Left ventricle myocardium inferior (tissue), 1 donor: ENCODE measurements at places on chromosomes 1 and 21.

DNA sequence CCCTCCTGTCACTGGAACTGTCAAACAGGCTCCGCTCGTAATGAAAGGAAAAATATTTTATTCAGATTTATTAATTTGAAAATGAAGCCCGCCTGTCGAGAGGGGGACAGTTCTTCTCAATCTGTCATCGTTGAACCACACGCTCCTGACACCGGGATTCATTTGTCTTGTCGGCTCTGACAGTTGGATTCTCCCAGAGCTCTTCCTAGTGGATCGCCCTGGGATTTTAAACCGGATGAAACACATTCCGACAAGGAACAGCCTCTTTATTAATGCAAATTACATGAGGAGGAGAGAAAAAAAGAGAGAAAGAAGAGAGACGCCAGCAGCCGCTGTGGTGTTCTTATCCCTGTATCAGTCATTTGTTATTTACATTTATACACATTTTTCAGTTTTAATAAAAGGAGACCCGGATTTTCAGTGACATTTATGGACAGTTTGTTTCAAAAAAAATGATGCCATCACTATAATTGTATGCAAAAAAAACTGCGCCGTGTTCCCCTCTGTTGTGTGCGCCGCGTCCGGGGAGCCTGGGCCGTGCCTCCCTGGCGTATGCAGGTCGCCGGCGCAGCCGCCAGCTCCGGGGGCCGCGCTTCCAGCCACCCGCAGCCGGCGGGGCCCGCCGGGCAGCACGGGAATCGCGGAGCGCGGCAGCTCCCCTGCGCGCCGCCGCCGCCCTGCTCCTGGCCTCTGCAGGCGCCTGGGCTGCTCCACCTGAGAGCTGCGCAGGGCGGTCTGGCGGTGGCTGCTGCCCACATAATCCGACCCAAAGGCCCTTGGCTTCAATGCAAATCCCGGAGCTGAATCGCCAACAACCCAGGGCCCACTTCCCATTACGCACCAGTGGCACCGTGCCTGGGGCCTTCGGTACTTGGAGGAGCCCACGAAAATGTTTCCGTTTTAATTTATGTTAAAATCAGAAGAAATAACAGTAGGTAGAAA is 237.9 kb upstream of the PBX1 start:
- DNase-seq, result peak; percentile 25

DNA sequence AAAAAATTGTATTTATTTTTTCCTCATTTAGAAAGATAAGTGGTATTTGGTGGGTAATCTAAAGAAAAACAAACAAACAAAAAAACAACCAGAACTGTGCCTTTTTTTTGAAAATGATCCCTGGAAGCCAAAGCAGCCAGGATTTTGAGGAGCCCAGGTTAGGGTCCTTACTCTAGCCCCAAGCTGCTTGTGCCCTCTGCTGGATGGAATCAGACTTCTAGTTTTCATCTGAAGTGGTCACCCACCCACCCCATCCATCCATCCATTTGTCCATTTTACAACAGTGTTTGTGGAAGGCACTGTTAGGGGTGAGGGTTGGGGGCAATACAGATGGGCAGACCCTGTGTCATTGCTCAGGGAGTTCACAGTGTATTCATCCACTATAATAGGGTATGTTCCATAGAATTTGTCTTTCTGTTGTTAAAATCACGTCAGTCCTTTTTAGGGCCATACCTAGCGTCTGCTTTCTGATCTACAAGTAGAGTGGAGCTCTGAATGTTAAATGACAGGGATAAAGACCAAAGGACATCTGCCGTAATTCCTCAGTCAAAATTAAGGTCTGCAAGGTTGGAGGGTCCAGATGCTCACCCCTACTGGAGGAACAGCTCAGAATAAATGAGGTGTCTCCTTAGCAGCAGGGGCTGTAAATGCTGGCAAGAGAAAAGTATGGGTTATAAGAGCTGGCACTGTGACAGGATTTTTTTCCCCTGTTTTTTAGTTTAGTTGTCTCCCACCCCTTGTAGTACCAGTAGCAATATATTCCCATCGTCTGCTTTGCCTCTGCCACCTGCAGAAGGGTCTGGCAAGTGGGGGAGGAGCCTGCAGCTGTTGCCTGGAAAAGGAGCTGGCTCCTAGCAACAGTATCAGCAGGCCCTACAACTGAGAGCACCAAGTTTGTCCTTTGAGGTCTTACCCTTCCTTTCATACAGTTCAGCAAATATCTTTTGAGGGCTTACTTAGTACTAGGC is 3.2 kb downstream of the LRRC42 start:
- DNase-seq, result no peak

GRCh38 chr1:29136391-29136915 is 12.8 kb upstream of the TMEM200B start:
- DNase-seq, result no peak

- DNase-seq, result no peak
These were observed 323.3 kb downstream of the PAPPA2 start for GRCh38 chr1:176786274-176786673.

DNA sequence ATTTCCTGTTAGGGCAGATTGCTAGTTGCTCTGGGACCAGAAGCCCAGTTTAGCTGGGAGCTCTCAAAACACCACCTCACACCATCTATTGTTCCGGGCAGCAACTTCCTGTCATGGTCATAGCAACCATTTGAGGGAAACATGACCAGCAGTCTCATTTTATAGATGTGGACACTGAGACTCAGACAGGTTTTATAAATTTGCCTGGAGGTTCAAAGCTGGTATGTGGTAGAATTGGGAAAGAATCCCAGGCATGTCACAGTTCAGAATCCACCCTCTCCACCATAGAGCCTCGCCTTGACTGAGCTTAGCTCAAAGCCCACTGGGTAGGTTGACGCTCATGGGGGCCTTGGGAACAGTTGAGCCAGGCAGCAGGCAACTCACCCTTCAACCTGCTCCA is 14.0 kb upstream of the TRIM67 start:
- no peak for DNase-seq

GRCh38 chr1:98931128-98931835 is 73.4 kb downstream of the PLPPR5 start:
- no peak for DNase-seq

DNA sequence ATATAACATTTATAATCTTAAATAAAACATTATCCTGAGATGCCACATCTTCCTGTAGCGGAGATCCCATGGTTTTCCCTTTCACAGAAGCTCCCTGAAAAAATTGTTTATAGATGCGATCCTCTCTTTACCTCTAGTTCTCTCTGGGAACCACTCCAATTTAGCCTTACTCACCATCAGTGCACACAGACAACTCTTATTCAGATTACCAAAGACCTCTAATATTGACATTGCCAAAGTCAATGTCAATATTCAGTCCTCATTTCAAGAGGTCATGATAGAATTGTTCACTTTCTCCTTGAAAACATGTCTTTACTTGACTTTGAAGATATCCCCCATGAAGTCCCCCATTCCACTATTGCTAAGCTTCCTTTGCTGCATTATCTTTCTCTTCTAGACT is 248.8 kb downstream of the CTH start:
- no peak for DNase-seq

- DNase-seq, result no peak
These were observed 207.5 kb downstream of the MATN1 start for GRCh38 chr1:30515755-30516484.

GRCh38 chr21:36229181-36229580 is 72.6 kb downstream of the DOP1B start:
- DNase-seq, result no peak

GRCh38 chr1:20265250-20265649 is 25.4 kb upstream of the VWA5B1 start:
- peak; percentile 44 for DNase-seq

- DNase-seq, result no peak
These were observed at the start of gene C1orf167 for GRCh38 chr1:11761988-11762406. TSS of gene C1orf167 (plus strand) at chr1:11762193. CDS start at chr1:11764401, 2,208 bp downstream.

- no peak for DNase-seq
These were observed 7.8 kb upstream of the P3R3URF start for GRCh38 chr1:46183926-46184557.

DNA sequence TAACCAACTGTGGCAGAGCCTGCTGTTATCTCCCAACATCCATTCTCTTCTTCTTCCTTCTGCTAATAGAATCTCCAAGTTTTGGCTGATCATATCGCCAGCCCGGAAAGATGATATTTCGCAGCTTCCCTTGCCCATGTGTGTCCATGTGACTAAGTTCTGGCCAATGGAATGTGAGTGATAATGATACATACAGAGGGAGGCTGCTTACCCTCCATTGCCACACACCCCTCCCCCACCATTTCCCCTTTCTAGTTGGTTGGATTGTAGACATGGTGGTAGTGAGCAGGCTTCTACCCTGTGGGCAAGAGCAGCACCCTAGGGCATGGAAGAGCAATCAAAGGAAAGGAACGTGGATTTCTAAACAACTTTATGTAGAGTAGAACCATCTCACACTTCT is 48.8 kb downstream of the SLC9C2 start:
- DNase-seq, result no peak

DNA sequence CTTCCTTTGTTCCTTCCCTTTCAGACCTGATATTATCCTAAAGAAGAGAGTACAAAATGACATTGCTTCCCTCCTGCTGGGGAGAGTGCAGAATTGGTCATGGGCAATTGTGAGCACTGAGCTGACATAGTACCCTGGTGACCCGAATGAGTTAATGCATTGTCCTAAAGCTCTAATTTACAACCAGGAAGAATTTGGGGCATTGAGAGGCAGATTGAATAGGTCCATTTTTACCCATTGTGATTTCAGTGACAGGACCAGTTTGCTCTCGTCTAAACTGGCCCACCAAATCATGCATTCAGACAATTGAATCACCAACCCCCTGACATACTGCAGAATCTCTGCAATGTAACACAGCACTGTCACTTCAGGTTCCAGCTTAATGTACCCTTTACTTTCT is 497.4 kb downstream of the DPYD start:
- no peak for DNase-seq

DNA sequence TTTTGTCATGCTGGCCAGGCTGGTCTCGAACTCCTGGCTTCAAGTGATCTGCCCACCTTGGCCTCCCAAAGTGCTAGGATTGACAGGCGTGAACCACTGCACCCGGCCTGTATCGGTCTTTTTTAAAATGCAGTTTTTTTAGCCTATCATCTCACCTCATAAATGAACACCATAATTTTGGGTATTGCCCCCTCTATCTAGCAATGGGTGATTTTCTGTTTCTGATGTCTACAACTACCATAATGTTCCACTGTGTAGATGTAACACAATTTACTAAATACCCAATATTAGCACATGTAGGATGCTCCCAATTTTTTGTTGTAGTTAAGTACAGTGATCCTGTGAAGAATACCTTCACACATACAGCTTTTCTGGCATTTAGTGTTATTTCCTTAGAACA is 2.0 kb upstream of the CAMTA1 start:
- no peak for DNase-seq

DNA sequence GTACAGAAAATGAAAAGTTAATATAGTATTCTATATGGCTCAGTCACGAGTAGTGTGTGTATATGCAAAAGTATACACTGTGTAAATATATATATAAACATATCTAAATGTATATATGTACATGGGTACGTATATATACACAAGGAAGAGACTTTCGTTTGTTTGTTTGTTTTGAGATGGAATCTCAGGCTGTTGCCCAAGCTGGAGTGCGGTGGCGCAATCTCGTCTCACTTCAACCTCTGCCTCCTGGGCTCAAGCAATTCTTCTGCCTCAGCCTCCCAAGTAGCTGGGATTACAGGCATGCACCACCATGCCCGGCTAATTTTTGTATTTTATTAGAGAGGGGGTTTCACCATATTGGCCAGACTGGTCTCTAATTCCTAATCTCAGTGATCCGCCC is 16.4 kb downstream of the IL12RB2 start:
- DNase-seq, result no peak

DNA sequence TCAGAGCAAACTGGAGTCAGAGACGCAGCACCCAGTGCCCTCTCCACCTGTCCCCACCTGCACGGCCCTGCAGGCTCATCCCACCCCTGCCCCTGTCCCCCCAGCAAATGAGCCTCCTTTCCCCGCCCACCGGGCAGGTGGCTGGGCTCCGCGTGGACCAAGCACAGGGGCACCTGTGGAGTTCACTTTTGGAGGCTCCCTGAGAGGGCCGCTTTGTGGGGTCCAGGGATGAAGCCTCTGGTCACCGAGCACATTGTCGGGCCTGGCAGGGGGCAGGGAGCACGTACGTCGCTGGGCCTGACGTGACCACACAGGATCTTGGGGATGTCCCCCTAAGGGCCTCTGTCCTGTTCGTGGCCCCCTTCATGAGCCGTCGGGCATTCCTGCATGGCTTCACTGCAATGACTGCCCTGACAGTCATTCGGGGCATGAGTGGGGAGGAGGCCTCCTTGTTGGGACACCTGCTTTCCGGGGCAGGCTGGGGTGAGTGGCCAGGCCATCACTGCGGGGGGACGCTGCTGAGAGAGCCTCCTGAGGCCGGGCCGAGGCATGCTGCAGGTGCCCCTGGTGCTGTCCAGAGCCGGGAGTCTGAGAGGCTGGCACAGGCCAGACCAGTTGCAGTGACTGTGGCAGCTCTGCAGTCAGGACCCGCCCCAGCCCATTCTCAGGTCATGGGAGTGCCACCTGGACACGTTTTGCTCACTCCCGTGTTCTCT is 19.7 kb downstream of the SLX9 start:
- DNase-seq, result peak; percentile 16

DNA sequence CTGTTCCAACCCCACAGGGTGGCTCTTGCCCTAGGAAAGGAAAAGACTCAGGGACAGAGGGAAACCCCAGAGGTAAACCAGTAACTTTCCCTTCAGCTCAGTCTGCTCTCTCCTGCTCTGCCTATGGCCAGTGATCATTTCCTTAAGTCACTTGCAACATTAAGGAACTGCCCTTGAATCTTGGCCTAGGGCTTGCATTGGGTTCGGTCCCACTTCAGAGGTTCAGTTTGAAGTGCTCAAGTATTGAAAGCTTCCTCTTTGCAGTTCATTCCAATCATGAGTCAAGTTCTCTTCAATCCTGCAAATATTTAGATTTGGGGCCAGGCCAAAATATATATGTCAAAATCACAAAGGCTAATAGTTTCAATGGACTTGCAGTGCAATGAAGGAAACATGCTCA is 97.7 kb upstream of the IRF2BP2 start:
- DNase-seq, result no peak

GRCh38 chr1:1098681-1099421 is 17.0 kb downstream of the C1orf159 start:
- no peak for DNase-seq

GRCh38 chr1:15080328-15081007 is 73.1 kb upstream of the TMEM51 start:
- DNase-seq, result no peak

DNA sequence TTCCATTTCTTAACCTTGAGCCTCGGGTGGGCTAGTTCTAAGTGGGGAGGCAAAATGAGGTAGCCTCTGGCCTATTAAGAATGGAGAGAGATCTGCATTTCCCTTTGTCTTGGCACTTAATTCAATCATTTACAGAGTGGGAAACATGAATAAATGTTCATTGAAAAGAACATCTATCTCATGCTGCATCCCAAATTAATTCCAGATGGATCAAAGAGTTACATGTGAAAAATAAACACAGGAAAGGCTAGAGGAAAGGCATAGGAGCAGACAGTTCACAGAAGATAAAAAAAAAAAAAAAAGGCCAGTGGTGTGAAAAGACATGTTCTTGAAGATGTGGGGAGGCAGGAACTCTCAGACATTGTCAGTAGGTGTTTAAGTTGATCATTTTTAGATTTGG is 35.7 kb upstream of the EPS8L3 start:
- no peak for DNase-seq
